ENCODE measurements at places on chromosomes 1 and 21.

DNA sequence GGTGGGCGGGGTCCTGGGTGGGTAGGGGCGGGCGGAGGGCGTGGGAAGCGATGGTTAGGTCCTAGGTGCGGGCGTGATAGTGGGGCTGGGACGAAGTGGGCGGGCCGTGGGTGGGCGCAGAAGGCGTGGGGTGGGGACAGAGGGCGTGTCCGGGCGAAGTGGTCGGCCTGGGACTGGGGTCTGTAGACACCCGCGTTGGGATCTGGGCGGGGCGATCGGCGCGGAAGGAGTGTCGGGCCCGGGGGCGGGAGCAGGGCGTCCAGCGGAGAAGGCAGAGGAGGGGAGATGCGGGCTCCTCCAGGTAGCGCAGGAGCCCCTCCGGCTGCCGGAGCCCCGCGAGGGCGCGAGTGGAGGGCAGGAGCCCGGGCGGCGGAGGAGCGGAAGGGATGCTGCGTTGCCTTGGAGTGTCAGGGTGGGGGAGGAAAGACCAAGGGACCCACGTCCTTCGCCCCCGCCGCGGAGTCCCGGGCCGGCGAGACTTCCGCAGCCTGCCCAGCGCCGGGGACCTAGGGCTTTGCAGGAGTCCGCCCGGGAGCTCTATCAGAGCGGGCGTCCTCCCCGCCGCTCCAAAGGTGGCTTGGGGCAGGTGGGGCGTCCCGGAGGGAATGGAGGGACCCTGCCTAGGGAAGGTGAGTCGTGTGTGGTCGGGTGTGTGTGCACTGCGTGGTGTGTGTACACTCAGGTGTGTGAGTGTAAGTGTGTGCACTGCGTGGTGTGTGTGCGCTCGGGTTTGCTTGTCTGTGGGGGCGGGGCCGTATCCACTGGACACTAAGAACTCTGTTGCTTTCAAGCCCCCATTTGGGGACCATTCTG is 27.0 kb upstream of the PRSS38 start:
- DNase-seq = peak; percentile 57

DNA sequence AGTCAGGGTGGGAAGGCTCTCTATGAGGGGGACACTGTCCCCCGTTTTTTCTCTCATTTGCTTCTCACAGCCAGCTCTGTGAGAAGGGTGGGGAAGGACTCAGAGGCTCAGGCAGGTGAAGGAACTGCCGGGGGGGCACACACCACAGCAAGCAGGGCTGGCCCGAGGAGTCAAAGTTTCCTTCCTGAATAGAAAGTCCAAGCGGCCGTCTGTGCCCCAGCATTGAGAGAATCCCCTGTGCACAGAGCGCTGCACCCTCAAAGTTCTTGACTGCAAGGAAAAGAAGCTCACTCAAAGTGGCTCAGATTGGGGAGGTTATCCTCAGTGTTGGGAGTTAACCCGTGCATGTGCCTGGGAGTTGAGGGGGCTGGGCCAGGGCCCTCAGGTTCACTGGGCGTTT is 145.2 kb upstream of the AJAP1 start:
- DNase-seq = no peak

- no peak for DNase-seq
Measured at GRCh38 chr1:240492832-240493440, 119.0 kb downstream of the GREM2 start.

DNA sequence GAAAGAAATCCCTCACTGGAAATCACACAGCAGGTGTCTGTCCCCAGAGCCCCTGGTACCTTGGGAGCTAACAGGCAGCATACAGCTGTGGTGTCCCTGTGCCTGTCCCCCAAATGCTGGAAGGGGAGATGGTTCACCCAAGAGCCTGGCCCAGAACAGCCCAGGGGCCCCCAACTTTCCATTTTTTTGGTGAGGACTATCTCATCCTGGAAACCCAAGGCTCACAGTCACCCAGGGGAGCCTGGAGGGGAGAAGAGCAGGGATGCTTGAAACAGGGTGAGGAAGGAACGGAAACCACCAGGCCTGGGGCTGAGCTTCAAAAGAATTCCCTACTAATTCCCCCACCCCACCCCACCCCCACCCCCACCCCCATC is 3.6 kb downstream of the SDC3 start:
- no peak for DNase-seq

DNA sequence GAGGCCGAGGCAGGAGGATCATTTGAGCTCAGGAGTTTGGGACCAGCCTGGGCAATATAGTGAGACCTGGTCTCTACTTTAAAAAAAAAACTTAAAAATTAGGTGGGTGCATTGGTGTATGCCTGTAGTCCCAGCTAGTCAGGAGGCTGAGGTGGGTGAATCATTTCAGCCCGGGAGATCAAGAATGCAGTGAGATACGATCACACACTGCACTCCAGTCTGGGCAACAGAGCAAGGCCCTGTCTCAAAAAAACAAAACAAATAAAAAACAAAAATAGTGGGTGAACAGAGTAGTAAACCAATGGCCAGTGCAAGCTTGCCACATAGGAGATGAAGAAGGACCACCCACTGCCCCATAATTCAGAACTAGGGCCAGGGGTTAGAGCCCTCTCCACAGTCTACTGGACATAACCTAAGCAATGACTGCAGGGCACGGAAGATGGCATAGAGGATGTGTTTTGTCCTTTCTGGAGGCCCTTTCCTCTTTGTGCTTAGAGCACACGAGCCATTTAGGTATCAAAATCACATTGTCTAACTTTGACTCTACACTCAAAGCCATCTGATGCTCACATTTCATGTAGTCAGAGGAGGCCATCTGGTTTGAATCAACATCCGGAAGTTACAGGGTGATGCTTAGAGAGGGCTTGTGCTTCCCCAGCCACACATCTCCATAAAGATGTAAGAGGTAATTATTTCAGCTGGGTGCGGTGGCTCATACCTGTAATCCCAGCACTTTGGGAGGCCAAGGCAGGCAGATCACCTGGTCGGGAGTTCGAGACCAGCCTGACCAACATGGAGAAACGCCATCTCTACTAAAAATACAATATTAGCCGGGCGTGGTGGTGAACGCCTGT is 12.6 kb downstream of the CD2 start:
- DNase-seq = peak; percentile 55

DNA sequence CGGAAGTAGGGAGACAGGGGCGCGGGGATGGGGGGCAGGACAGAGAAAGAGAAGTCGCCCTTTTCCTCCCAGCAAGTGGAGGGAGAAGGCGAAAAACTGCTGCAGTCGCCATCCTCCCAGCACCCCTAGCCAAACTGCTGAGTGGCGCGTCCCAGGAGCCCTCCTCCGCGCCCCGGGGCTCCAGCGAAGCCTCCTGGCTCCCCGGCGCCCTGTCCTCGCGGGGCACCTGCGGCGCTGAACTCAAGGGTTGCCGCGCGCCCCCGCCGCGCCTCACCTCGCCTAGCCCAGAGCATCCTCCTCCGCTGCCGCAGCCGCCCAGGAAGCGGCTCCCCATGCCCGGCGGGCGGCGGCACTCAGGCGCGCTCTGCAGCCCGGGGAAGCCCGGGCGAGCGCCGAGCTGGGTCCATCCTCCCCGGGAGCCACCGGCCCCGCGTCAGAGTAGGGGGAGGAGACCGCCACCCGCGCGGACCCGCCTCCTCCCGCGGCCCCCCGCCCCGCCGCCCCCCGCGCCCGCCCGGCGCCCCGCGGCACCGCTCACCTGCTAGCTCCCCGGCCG is at the start of gene DAB1:
DAB1 (minus strand) TSS at position 405 of the 556 bp plus-strand sequence. CDS start 133,030 bp downstream, outside the sequence.
- DNase-seq = no peak

- DNase-seq = no peak
Measured at GRCh38 chr1:53367503-53368313, 39.8 kb upstream of the LRP8 start.

DNA sequence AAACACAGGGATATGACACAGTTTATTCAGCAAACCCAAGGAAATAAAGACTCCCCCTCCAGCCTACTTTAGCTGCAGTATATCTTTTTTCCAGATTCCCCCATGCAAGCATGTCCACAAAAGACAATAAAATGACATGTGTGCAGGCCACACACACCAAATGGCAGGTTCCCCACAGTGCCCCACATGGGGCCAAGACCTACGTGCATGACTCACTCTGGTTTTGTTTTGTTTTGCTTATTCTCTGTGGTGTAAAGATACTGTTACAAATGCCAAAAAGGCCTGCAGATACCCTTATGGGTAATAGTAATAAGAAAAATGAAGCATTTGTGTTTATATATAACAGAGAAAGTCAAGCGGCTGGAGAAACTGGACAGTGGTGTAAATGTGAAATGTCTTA is 71.6 kb downstream of the RD3 start:
- DNase-seq = peak; percentile 78

GRCh38 chr21:28734522-28735175 is 258.0 kb downstream of the LTN1 start:
- peak; percentile 41 for DNase-seq

DNA sequence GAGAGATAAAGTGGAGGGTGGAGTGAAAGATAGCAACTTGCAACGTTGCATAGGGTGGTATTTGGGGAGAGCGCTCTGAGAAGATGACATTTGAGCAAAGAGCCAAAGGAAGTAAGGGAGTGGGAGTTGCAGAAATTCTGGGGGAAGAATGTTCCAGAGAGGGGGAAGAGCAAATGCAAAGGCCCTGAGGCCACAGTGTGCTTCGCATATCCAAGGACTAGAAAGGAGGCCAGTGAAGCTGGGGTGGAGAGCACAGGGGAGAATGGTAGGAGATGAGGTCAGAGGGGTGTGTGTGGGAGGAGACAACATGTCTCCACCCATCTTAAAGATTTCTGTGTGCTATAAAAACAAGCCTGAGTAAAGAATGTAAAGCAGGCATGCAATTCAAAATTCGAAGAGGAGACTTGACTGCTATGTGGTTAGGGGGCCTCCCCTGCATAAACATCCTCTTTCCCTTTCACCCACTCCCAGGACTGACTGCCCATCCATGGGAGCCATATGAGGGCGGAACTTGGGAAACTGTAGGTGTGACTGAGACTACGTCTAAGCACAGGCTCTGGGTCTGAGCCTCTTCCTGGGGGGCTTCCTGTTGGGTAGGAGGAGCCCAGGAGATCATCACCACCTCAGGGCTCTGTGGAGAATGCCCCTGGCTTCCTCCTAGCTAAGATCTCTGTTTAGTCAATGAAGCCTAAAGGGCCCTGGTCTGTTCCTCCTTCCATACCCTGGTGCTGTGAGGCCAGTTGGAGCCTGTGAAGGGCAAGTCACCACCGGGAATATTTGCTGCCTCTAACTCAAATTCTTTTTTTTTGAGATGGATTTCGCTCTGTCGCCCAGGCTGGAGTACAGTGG is 2.9 kb upstream of the CLIC4 start:
- peak; percentile 57 for DNase-seq

- DNase-seq = no peak
Measured at GRCh38 chr1:236149003-236149595, 6.8 kb downstream of the GPR137B start.

DNA sequence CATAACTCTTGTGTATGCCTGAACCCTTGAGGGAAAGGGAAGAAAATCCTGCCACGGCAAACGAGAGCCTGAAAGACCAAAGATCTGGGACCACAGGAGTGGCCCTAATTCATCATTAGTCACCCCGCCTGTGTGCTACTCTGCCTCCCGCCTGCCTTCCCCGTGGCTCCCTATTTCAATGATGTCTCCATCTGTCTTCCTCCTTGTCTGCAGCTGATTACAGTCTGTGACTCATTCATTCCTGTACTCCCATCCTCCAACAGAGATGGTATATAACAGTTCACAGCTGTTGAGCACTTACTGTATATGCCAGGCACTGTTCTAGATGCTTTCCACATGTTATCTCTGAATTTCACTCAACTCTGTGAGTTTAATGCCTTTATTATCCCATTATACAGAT is 96.6 kb downstream of the SEC16B start:
- peak; percentile 53 for DNase-seq

DNA sequence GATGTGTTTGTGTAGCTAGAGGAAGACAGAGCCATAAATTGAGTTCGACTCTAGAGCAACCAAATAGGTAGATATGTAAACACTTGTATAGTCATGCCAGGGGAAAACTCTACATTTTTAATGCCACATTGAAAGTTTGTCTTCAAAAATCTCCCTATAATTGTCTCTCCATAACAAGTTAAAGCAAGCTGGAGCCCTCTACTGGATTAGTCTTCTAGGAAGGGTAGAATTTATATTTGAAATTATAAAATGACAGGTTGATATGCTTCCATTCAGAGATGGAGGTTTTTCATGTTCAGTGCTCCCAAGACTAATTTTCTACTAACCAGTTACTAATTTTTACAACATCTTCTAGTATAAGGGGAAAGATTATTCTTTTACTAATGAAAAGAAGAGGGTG is 13.1 kb upstream of the COL24A1 start:
- DNase-seq = peak; percentile 31

GRCh38 chr21:25402134-25402961 is 204.9 kb downstream of the MRPL39 start:
- DNase-seq = no peak

- DNase-seq = no peak
Measured at GRCh38 chr1:201807958-201808632, 20.9 kb upstream of the IPO9 start.

DNA sequence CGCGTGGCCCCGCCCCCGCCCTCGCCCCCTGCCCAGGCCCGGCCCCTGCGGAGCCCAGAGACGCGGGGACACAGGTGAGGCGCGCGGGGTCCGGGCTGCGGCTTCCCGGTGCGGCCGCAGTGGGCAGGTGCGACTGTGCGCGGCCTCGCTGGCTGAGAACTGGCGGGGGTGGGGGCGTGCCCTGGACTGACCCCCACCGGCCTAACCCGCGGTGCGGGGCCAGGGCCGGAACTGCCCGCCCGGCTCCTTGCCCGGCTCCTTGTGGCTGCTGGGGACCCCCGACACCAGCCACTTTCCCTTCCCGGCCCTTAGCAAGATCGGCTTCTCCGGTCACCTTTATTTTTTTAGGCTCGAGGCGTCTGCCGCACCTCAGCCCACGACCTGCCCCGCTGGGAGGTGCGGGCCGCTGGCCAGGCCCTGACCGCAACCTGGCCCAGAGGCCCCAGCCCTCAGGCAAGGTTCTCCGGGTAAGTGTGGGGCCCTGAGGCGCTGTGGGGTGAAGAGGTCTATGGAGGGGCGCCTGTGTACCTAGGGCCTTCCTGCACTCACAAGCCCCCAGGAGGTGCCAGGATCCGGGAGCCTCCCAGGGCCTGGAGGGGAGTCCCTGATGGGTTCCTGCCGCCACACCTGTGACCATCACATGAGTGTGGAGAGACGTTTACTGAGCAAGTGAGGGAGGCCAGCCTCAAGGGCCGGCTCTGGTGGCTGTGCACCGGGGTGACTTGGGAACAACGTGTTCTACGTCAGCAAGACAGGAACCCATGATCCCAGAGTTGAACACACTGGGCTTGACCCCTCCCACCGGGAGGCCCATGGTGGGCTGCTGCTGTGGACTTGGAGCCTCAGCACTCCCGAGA is at the start of gene SMIM1:
SMIM1 (plus strand) TSS at position 35 of the 857 bp plus-strand sequence. CDS start 2,625 bp downstream, outside the sequence.
- no peak for DNase-seq

GRCh38 chr21:33254766-33255165 is 11.4 kb upstream of the IL10RB start:
- no peak for DNase-seq

- DNase-seq = no peak
Measured at GRCh38 chr1:101485712-101486111, 248.9 kb downstream of the S1PR1 start.

GRCh38 chr1:30422251-30422650 is 301.1 kb downstream of the MATN1 start:
- no peak for DNase-seq

GRCh38 chr1:22190731-22191130 is 47.8 kb upstream of the WNT4 start:
- DNase-seq = no peak
